T-helper 17 cell (primary cell): ENCODE measurements at places on chromosomes 5 and 9.

DNA sequence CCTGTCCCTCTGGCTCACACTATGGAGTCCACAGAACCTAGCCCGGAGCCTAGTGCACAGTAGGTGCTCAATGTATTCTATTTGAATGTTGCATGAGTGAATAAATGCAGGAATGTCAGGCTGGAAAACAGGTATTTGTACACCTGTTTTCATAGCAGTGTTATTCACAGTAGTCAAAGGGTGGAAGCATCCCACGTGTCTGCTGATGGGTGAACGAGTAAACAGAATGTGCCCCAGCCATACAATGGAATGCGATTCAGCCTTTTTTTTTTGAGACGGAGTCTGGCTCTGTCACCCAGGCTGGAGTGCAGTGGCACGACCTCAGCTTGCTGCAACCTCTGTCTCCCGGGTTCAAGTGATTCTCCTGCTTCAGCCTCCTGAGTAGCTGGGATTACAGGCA is 31.5 kb upstream of the IER5L start:
- DNase-seq = no peak

DNA sequence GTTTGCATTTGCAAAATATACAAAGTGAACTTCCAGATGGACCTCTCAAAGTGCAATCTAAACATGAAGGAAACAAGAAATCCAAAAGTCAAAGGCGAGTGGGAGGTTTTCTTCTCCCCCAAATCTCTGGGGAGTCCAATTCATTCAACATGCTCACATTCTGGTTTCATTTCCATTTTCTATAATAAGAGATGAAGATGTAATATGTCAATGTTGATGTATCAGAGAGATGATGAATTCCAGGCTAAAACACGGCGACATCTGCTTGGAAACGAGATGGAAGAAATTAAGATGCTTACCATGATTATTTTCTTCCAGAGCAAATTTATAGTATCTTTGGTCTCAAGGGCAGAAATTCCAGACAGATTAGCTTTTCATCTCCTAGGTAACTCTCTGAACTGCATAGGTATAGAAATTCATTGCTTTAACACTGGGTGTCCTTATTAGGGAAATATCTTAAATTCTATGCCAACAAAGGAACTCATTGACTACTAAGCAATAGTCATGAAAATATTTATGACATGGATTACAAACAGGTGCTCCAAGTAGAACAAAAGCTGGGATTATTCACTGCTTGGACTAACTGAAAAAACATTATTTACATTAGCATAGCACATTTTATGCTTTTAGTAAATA is 287.9 kb downstream of the SEC61B start:
- no peak for DNase-seq

GRCh38 chr5:58040846-58041245 is 419.0 kb downstream of the PLK2 start:
- no peak for DNase-seq

DNA sequence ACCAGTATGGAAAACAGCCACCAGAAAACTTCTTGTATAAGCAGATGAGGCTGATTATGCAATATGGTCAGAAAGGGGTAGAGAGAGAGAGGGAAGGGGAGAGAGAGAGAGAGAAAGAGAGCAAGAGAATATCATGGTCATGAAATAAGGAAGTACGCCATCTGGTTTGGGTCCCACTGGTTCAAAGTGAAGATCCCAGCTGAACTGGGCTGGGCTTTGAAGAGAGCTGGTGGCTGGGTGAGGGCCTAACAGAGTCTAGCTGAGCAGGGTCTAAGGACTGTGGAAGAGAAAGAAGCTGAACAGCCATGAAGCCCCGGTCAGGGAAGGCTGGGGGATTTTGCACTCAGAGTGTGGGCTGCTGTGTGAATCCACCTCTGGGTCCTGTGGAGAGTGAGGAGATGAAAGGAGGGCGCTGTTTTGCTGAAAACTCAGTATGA is 14.6 kb downstream of the TRIM14 start:
- no peak for DNase-seq

DNA sequence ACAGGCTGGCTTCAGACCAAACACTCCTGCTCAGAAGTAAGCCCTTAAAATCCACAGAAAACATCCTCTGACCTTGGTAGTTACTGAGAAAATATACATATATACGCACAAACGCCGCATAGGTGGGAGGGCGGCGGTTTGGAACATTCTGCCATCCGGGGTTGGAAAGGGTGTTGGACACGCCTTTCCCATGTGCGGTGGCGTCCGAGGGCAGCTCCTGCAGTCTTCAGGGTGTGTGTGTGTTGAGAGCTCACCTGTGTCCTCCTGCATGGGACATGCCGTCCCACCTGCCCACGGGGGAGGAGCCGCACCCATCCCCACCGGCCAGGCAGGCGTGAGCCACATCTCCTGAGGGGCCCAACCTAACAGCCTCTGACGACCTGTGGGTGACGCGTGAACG is 28.2 kb downstream of the SLC9A3 start:
- no peak for DNase-seq

DNA sequence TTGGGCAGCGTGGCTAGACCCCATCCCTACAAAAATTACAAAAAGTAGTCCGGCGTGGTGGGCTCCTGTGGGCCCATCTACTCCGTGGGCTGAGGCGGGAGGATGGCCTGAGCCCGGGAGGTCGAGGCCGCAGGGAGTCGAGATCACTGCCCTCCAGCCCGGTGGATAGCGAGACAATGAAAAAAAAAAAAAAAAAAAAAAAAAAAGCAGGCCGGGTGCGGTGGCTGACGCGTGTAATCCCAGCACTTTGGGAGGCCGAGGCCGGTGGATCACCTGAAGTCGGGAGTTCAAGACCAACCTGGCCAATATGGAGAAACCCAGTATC is 110.5 kb upstream of the LPCAT1 start:
- no peak for DNase-seq

DNA sequence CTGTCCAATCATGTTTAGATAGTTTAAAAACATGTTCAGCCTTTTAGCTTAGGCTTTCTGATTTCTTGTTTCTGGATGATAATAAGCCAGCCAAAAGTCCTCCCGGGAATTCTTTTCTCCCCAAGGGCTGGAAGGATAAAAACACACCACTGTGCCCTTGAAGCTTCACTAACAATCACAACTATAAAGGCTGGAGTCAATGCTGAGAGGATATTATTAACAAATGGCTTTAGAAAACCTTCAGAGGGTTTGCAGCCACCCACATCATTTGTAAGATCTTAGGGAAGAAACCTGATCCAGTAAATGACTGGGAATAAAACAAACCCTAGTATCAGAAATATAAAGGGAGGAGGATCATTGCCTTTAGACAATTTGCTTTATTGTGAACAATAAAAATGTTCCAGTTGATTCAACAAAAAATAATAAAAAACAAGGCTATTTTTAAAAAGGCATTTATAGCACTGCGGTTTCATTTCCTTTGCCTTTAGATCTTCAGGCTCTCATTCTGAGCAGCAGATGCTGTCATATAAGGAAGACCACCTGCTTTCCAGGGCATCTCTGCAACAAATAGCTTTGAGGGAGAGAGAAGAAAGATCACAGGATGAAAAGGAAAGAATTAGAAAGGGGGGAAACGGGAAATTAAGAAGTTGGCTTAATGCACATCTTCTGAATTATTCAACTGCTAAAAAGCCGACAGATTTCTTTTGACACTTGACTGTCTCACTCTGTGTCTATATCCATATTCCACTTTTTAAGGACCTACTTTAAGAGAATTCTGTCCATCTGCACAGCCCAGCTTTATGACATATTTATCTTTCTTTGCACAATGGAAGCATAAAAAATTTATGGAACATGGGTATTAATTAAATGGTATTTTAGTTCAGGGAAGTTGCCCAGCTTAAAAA is 277.2 kb upstream of the SLC24A2 start:
- no peak for DNase-seq

DNA sequence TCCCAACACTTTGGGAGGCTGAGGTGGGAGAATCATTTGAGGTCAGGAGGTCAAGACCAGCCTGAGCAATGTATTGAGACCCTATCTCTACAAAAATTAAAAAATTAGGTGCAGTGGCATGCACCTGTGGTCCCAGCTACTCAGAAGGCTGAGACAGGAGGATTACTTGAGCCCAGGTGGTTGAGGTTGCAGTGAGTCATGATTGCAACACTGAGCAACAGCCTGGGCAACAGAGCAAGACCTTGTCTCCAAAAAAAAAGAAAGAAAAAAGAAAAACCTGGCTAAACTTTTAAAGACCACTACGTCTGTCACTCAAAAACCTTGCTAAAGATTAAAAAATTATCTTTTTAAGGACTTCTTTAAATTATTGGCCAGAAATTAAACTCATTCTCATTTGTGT is 59.8 kb upstream of the ABCA1 start:
- DNase-seq = no peak

GRCh38 chr5:88691230-88691582 is 191.8 kb downstream of the MEF2C start:
- DNase-seq = no peak

- DNase-seq = no peak
Observed at GRCh38 chr9:79492092-79493009, 79.4 kb upstream of the TLE4 start.

DNA sequence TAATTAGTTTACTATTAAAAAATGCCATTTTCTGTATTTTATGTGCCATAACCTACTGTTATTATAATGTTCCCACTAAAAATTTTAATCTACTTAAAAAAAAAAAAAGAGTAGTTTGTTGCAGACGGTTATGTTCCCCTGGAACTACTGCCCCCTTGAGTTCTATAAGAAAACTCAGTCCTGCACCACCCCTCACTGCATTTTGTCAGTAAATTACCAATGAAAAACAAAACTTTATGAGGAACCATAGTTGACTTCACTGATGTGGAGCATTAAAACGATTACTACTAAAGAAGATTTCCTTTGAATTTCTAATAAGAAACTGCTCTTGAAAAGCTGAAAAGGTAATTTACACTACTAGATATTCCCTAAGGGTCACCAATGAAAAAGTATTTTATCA is 288.7 kb downstream of the FBXL17 start:
- DNase-seq = no peak

DNA sequence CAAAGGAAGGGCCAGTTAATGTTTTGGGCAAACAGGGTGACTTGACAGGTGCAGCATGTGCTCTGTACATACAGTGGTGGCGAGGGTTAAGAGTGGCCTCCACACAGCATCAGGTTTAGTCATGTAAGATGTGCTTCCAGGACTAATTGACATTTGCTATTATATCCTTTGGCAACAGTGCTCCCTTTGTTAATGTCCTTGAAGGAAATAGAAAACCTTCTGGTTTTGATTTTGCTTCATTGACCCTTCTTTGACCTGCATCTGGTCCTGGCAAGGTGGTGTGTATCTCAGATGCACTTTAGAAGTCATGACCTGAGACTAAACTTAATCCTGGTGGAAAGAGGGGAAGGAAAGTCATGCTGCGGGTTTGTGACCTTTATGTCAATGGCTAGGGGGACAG is 440.0 kb downstream of the ENC1 start:
- no peak for DNase-seq

GRCh38 chr9:136326061-136326760 is 1.1 kb upstream of the GPSM1 start:
- no peak for DNase-seq

GRCh38 chr9:130947618-130948140 is 8.6 kb upstream of the FIBCD1 start:
- DNase-seq = no peak

DNA sequence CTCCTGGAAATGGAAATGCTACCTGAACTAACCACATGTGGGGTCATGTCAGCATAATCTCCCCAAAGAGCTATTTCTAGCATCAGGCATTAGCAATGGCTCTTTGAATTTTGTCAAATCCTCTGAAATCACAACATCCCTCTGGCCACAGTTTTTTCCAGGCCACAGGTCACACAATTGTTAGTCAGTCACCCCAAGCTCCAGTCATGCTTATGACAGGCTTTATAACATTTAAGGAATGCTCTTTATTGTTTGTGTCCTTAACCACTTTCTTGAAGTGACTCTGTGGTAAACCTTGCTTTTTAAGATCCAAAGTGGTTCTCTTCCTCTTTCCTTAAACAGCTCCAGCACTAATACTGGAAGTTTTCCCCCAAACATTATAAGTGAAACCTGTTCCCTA is 169.2 kb upstream of the HMHB1 start:
- no peak for DNase-seq

DNA sequence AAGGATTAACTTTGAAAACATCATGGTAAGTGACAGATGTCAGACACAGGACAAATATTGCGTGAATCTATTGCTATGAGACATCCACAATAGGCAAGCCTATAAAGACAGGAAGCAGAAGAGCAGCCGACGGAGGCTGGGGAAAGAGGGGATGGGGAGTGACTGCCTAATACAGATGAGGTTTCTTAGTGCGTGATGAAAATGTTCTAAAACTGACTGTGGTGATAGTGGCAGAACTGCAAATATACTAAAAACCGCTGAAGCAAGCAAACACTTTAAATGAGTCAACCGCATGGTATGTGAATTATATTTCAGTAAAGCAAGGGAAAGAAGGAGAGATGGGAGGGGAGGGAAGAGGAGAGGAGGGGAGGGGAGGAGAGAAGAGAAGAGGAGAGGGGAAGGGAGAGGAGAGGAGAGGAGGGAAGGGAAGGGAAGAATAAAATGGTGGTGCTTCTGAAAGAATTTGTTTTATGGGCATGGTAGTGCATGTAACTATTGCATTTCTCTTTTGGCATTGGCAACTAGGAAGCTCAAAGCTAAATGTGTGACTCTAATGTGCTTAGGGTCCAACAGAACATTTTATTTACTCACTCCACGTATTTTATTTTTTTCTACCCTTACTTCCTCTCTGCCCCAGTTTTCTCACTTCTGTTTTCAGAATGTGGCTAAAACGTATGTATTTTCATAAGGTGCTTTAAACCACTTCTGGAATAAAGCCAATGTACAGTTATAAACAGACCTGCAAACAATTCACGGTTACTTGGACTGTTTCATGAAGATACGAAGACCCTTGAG is 21.3 kb downstream of the AKNA start:
- no peak for DNase-seq

GRCh38 chr5:142815469-142815868 is 45.3 kb downstream of the ARHGAP26 start:
- no peak for DNase-seq

DNA sequence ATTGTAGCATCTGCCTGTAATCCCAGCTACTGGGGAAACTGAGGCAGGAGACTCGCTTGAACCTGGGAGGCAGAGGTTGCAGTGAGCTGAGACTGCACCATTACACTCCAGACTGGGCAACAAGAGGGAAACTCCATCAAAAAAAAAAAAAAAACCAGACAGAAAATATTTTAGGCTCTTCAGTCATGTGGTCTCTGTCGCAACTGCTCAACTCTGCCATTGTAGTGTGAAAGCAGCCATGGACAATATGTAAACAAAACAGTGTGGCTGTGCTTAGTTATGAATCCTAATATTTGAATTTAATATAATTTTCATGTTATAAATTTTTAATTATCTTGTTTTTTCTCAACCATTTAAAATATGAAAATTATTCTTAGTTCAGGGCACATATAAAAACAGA is 38.4 kb downstream of the ZFAND5 start:
- DNase-seq = no peak

GRCh38 chr5:435961-436640 is 6.9 kb upstream of the EXOC3 start:
- DNase-seq = peak; percentile 6

DNA sequence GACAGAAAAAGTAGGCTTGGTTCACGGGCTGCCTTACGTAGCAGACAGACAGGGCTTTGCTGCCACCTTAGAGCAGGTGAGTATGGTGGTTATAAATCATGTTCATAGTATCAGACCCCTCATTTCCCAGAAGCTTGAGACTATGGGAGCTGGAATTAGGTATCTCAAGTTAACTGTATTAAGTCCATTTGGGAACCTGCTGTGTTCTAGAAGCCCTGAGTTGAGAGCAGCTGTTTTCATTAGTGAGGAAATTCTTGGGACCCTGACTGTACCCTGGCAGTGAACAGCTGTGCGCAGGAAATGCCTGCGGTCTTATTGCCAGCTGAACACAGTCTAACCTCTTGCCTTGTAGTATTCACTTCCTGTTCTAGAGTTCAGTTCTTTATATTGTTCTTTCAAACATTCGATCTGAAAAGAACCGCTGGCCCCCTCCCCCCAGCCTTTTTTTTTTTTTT is 29.8 kb downstream of the UGCG start:
- peak; percentile 20 for DNase-seq
